ENCODE measurements at places on chromosomes 16 and 17.
A peak's percentile ranks its signal among the peaks of the same experiment; 100 is the strongest.

DNA sequence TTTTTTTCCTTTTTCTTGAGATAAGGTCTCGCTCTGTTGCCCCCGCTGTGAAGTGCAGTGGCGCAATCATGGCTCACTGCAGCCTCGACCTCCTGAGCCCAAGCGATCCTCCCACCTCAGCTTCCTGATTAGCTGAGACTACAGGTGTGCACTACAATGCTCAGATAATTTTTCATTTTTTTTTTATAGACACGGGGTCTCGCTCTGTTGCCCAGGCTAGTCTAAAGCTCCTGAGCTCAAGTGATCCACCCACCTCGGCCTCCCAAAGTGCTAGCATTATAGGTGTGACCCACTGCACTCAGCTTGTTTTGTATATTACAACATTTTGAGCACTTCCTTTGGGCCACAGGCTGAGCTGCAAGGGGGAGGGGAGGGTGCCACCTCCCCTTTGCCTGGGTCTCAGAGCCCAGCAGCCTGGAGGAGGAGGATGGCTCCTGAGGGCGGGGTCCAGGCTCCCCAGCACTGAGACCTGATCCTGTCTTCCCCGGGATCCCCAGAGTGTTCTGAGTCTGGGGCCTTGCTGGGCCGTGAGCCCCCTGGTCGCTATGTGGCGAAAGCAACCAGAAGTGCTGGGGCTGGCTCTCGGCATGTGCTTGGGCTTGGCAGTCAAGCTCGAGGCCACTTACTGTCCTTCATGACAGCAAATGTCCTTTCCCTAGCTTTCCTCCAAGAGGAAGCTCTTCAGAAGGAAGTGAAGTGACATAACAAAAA, 8.1 kb downstream of the DEF8 start:
- no peak for DNase-seq

GRCh38 chr16:48330189-48330840, 54.9 kb downstream of the SIAH1 start:
- DNase-seq, result peak; percentile 16

- peak; percentile 26 for DNase-seq
Measured at GRCh38 chr16:88764913-88765349, 20.1 kb downstream of the PIEZO1 start.

- DNase-seq, result no peak
Measured at GRCh38 chr16:57675741-57676551, 7.8 kb downstream of the ADGRG3 start.

- DNase-seq, result peak; percentile 40
Measured at GRCh38 chr17:72587156-72587555, 466.3 kb downstream of the SOX9 start.

DNA sequence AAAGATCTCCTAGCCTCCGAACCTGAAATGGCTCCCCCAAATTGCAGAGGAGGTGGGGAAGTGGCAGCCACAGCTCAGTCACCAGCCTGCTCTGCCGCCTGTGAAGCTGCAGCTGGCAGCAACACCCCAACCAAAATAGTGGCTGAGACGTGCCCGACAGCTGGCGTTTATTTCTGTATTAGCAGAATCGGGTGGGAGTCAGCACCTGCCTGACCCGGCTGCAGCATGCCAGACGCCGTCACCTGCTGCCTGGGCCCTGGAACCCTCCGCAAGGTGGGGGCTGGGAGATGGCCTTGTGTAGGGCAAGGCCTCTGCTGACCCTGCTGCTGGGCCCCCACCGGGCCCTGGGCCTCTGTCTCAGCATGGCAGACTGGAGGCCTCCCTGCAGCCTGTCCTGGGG, 17.5 kb upstream of the PABPN1L start:
- DNase-seq, result no peak

DNA sequence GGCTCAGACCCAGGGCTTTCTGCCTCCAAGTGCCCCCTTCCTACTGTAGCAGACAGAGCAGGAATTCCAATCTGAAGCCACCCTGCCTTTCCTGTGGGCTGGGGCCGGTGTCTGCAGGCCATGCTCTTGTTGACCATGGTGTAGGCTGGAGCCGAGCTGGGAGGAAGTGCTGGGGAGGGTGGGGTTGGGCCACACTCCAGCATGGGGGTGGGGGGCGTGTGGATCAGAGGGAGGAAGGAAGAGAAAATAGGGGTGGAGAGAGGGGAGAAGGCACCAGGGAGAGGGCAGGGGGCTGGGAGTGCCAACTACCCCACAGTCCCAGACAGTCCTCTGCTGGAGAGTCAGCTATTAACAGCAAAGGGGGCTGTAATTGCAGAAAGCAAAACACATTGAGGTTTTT, 54.3 kb upstream of the JPH3 start:
- no peak for DNase-seq

DNA sequence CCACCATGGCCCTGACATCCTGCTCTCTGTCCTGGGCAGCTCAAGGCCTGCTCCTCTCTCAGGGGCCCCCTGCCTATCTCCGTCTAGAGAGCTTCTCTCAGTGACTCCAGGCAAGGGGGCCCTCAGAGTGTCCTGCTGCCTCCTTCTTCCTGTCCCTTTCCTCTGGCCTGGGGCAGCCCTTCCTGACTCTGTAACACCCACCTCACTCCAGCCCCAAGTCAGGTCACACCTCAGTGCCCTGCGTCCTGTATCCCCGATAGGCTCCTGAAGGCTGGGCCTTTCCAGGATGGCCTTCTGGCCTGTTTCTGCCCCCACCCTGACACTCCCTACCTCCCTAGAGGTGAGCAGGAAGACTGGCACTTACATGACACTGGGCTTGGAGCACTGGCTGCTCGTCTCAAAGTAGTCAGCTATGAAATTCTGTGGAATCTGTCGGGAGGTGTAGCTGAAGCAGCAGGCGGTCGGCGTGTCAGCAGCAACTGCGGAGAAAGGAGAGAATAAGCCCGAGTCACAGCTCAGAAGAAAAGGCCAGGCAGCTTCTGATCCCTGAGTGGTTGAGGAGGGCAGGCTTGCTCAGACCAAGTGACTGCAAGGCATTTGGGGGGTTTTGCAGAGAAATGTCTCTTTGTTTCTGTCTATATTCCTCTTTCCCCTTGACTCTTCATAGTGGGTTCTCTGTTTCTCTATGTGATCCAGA, 976 bp downstream of the CCL3L1 start:
- DNase-seq, result no peak

- peak; percentile 63 for DNase-seq
Measured at GRCh38 chr17:21689604-21690003, 2.7 kb upstream of the KCNJ18 start.

DNA sequence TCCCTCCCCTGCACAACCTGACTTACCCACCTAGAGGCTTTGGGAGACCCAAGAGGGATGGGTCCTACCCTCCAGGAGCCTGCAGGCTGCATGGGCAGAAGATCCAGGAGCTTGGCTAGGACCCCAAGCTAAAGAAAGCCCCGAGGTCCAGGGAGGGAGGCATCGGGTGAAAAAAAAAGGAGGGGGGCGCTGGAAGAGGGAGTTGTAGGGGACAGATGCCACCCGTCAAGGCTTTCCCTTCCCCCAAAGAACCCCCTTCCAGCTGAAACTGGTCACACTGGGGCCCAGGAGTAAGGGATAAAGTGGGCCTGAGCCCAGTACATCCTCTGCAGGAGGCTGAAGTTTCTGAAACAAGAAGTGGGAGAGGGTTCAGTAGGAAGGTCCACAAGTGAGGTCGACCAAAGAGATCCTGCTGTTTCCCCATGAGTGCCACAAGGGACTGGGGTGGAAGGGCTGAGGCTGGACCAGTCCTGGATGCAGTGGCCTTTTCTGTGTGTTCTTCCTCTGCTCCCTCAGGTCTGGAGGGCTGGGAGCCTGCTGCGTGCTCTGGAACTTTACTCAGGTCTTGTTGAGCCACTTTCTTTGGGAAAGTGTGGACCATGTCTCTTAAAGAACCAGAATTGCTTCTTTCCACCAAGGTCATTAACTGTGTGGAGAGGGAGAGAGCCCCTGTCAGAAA, 14.2 kb upstream of the CBFB start:
- no peak for DNase-seq
